ENCODE measurements at places on chromosomes 12 and 14. TPM values are rescaled to one million over a fixed set of nuclear protein-coding genes. Genes with fewer than 3 reads are reported as not detected.

- H3K27me3 ChIP-seq, result no peaks in the 10 kb centered on the region
- H3K27ac ChIP-seq, result no peak overlapping the region
- H3K4me1 ChIP-seq, result peaks cover 25% of the 10 kb centered on the region
- H3K4me3 ChIP-seq, result no peak overlapping the region
- DNase-seq, result no peak
These were observed 39.9 kb downstream of the RIN3 start for GRCh38 chr14:92553438-92553837.

- H3K36me3 ChIP-seq, result no peaks in the 10 kb centered on the region
- no peaks in the 10 kb centered on the region for H3K27me3 ChIP-seq
- no peak for DNase-seq
- H3K27ac ChIP-seq, result no peak overlapping the region
- no peak overlapping the region for H3K4me3 ChIP-seq
- H3K4me1 ChIP-seq, result no peaks in the 10 kb centered on the region
These were observed 103.7 kb downstream of the TBX3 start for GRCh38 chr12:114580306-114580705.

The CMKLR1 gene
- not detected for polyA plus RNA-seq

The PTPRB gene
- not detected for polyA plus RNA-seq

The IFI27L1 gene
- polyA plus RNA-seq, result 7.6 TPM

The VASH1 gene
- polyA plus RNA-seq, result 0.52 TPM

The ESRRB gene
- 0.16 TPM for polyA plus RNA-seq
